Stimulated activated CD4-positive, alpha-beta T cell treated with anti-CD3 and anti-CD28 coated beads, Interleukin-1b, Interleukin-23, amount 100 ng/mL, for 24 hours (primary cell): ENCODE measurements at places on chromosomes 16 and 17.

DNA sequence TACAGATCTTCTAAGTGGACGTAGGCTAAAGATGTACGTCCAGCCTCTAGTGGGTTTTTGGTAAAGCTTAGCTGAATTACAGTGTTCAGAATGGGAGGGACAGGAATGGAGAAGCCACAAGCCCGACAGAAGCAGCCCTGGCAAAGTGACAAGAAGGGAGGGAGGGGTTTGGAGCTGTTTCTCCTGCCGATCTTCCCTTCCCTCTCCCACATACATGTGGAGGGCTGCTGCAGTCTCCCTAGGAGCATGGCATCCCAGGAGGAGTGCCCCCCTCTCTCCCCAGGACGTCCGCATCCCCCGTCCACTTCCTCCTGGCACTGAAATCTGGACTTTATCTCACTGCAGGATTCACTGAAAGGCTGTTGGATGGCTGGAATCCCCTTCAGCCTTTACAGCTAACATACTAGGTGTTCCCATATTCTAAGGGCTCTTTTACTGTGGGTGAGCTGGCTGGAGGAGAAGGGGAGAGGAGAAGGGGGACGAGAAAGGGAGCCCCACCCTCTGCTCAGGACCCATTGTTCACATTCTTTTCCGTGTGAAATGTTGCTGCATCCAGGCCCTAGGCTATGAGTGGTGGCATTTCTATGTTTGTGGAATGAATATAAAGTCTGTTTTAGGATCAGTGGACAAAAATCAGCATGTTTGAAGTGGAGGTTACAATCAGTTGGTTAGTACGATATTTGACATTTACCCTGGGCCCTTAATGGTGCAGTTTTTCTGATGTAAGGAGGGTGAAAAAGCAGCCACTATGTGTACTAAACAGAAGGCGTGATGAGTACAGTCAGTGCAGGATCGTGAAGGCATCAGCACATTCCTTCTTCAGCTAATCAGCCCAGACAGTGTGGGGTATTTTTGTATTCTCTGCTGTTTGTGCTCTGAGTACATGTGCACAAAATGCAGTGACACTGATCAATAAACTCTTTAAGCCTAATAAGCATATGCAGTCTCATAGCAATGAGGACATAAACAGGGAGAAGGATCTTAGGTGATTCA is 94.6 kb downstream of the SPECC1 start:
- DNase-seq: no peak

GRCh38 chr17:31778523-31778922 is 80.5 kb downstream of the COPRS start:
- no peak for DNase-seq

DNA sequence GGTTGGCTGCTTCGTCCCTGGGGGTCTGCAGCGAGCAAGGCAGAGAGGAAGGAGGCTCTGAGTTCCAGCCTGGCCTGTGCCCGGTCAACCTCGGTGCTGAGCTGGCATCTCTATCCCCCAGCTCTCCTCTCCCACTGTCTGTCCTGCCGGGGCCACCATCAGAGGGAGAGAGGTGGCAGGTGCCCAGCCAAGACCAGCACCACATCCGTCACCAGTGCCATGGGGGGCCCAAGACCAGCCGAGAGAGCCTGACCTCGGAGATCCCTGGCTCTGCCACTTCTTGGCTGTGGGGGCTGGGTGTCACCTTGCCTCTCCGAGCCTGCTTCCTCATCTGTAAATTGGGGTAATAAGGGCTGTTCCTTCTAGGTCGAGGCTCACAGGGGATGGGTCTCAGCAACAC is 560 bp upstream of the P2RX1 start:
- no peak for DNase-seq

- DNase-seq: no peak
These were observed 13.9 kb downstream of the ABR start for GRCh38 chr17:1165836-1166235.

- DNase-seq: no peak
These were observed 337.1 kb downstream of the MAF start for GRCh38 chr16:79263425-79263824.

- DNase-seq: no peak
These were observed 18.7 kb upstream of the LGALS9 start for GRCh38 chr17:27612160-27612770.
